ENCODE measurements at places on chromosomes 12 and 14.

GRCh38 chr14:68722968-68723566 lies 69.8 kb downstream of the ZFP36L1 start:
- no peak for DNase-seq

- no peak for DNase-seq
Observed at GRCh38 chr12:119500209-119500608, 93.4 kb upstream of the TMEM233 start.

DNA sequence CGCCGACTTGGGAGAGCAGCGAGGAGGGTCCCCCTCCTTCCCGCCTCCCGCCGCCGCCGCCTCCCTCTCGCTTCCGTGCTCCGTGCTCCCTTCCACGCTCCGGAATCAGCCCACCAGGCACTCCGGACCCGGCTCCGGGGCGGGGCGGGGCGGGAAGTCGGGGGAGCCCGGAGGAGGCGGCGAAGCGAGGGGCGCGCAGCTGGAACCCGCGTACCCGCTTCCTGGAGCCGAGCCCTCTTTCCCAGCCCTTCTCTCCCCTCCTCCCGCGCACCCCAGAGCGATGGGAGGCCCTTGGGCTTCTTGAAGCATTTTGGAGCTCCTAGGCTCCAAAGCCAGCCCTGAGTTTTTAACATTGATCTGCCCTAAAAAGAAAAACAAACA lies at the start of gene SYNDIG1L:
SYNDIG1L (minus strand) TSS at position 9 of the 381 bp plus-strand sequence. CDS start 16,466 bp downstream, outside the sequence.
- no peak for DNase-seq

DNA sequence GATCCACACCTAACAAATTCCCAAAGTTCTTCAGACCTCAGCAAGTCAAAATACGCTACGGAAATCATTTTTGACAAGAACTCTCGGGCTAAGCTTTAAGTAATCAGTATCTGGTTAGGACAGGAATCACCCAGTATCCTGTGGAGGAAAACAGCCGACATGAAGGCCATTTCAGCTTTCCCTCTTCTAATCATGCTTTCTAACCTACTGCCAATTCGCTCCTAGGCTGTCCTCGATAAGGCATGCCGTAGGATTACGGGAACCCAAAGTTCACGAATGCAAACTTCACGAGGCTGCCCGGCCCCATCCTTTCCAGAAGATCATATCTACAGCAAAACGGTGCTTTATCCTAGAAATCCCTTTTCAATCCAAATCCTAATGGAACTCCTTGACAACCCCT lies 81.8 kb upstream of the PTPRB start:
- no peak for DNase-seq

DNA sequence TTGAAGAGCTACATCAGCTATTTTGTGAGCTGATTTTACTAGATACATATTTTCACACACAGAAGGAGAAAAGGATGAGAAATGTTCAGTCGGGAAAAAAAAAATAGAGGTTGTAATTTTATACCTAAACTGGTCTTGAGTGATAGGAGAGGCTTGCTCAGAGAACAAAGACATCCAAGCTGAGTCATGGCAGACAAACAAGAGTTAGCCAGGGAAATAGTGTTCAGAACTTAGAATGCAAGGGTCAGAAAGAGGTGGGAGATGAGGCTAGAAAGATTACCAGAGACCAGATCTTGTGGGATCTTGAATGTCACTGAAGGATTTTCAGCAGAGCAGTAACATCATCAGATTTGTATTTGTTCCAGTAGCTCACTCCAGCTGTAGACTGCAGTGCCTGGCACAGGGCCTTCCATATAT lies 121.9 kb upstream of the ATF1 start:
- DNase-seq: peak; percentile 69

- no peak for DNase-seq
Observed at GRCh38 chr12:89064780-89065179, 287.5 kb downstream of the DUSP6 start.

DNA sequence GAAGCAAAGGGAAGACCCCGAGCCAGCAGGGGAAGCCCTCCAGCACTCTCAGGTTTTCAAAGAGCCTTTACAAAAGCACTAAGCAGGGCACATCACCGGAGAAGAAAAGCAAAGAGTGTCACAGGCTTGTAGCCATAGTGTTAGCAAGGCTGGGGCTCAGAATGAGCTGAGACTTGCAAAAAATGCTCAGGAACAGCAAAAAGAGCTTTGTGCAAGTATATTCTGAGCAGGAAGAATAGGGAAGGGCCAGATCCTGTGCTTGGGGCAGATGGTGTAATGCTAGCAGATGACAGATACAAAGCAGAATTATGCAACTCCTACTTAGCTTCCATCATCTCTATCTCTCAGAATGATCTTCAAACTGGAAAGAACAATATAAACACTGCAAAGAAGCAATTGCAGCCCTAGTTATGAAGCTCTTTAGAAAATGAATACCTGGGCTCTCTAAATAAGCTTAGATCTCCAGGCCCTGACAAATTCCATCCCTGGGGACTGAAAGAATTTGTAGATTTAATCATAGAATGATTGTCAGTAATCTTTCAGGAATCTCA lies 23.7 kb upstream of the PARP11 start:
- peak; percentile 34 for DNase-seq

- no peak for DNase-seq
Observed at GRCh38 chr12:71130521-71131069, 27.2 kb downstream of the TSPAN8 start.

DNA sequence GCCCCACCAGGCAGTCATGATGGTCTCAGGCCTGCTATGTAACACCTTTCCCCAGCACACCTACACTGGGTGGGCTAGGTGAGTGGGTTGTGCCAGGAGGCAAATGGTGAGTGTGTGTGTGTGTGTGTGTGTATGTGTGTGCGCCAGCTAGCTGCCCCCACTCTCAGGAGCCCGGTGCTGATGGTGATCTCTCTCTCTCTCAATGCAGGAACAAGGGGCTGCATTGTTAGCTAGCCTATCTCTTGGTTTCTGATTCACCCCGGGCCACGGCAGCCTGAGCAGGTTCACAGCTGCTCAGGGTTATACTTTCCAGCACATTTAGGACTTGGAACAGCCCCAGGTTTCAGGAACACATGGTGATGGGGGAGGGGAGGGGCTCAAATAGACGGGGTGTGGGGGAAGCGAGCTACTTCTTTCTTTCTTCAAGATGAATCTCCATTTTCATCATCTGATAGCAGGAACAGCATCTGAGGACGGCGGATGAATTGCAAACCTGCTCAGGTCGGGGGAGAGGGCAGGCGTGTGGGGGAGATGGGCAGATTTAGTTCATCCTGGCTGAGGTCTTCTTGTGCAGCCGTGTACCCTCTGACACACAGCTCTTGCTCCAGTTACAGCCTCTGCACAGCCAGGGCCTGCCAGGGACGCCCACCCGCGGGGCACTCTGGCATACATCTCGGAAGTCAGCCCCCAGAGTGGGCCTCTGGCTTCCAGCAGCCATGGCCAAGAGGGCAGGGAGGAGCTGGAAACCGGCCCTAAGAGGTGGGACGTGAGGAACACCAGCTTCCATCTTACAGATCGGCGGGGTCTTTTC lies 137.6 kb downstream of the ZFP36L1 start:
- DNase-seq: peak; percentile 61

GRCh38 chr12:3135522-3136461 lies 58.6 kb downstream of the TSPAN9 start:
- DNase-seq: peak; percentile 57

- no peak for DNase-seq
Observed at GRCh38 chr12:124761871-124762270, 101.8 kb downstream of the SCARB1 start.

- no peak for DNase-seq
Observed at GRCh38 chr14:52836063-52836462, 44.7 kb upstream of the GNPNAT1 start.

GRCh38 chr12:12608557-12608957 lies 3.1 kb upstream of the CREBL2 start:
- no peak for DNase-seq

- DNase-seq: peak; percentile 54
Observed at GRCh38 chr12:130983328-130984017, 29.8 kb downstream of the ADGRD1 start.

- no peak for DNase-seq
Observed at GRCh38 chr14:61911574-61911973, 149.4 kb downstream of the SNAPC1 start.

- no peak for DNase-seq
Observed at GRCh38 chr12:114638790-114639435, 45.1 kb downstream of the TBX3 start.

DNA sequence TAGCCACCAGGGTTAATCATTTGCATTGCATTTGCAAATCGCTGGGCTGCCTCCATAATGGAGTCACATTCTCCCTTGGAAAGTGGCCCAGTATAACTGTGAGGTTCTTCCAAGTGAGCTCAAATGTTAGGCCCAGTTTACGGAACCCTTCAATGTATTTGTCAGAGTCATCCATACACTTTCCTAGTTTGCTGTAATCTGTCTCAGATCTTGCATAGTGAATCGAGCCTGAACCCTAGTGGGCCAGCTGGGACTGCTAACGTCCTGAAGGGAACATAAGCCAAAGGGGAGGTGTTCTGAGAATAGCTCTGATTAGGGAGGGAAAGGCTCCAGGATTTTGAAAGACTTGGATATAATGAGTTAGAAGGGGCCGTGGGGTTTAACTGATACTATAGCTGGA lies 406.3 kb downstream of the SLC6A15 start:
- DNase-seq: no peak

DNA sequence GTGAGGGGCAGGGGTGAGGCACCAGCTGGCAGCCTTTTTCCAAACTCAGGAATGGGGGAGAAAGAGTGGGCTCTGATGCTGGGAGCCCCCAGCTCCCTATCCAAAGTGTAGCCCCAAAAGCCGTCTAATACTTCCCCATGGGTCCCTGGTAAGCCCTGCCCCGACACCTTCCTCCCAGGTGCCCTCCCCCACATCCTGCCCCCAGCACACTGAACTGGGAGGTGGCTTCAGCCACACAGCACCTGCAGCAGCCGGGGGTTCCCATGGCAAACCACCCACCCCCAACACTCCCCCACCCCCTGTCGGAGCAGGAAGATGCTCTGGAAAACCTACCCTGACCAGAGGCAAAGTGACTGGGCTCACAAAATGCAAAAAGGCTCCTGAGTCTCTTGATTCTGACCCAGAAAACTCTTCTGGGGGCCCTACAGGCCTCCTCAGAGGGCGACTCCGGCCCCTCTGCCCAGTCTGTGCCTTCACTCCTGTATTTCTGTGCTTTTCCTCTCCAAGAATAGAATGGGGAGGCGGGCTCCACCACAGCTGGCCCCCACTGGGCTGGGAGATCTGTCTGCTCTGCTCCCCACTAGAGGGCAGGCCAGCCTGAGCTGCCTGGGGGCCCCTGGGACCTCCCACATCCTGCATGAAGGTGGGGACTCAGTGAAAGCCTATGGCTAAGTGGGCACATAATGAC lies 81.6 kb downstream of the ITPK1 start:
- DNase-seq: peak; percentile 79

DNA sequence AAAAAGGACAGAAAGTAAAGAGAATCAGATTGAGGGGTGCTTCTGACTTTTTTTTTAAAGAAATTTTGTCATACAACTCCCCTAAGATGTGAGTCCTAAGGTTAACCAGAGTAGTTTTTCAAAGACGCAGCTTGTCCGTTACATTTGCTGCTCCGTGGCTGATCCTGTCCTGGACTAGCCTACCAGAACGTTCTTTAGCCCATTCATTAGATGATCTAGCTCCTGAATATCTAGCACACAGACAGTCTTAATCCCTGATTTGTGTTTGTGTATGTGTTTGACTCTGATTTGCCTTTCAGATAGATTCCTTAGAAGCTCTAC lies 60.3 kb downstream of the SAMD4A start:
- no peak for DNase-seq

GRCh38 chr12:7483343-7483742 lies 20.2 kb downstream of the CD163 start:
- no peak for DNase-seq

DNA sequence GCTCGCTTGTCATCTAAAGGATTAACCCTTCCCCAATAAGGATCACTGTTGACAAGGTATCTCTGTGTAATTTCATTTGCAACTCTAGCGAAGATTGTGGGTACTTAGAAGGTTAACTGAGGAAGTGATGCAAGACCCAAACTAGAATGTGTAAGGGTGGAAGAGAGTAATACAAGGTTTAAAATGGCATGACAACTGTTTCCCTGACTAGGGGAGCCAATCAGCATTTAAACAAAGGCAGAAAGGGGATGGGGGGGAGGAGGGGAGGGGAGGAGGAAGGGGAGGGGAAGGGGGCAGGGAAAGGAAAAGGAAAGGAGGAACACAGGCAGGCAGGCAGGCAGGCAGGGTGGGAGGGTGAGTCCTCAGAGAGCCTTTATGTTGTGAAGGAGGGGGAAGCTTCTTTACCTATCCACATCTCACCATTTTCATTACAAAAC lies 31.1 kb downstream of the NRDE2 start:
- no peak for DNase-seq

DNA sequence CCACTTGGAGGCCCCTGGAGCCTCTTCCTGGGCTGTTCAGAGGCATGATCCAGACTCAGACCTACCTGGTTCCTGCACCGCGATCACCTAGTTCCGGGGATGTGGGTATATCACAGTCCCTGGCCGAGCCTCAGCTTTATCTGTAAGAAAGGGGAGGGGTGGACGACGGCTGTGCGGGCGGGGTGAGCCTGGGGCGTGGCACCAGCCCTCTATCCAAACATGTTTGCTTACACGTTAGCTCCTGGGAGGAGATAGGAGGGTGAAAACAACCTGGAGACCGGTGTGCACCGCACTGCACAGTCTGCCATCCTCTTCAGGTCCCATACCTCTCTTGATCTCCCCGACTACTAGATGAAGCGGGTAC lies 1.2 kb downstream of the ANKRD9 start:
- no peak for DNase-seq

DNA sequence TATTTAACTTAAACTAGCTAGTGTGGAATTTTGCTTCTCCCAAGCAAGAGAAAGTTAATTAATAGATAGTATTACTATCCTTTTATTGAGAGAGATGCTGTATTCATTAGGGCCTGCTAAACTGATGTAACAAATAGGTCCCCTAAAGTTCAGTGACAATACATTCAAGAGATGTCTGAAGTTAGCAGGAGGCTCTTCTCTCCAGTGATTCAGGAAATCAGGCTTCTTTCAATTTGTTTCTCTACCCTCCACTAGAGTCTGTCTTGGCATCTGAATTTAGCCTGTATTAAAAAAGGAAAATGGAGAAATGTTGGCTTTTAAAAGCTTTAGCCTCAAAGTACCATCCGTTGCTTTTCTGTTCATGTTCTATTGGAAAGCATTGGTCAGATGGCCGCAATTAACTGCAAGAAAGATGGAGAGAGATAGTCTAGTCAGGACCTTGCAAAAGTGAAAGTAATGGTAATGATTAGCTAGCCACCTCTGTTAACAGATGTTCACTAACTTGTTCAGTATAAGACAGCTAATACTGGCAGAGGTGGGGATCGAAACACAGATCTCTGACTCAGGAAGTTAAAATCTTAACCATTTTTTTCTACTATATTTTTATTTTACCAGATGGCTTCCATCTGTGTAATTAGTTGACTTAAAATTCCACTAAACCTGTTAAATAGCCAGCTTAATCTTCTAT lies 786.8 kb downstream of the TMTC2 start:
- no peak for DNase-seq

GRCh38 chr14:101223561-101224162 lies 320.1 kb upstream of the RTL1 start:
- DNase-seq: no peak

DNA sequence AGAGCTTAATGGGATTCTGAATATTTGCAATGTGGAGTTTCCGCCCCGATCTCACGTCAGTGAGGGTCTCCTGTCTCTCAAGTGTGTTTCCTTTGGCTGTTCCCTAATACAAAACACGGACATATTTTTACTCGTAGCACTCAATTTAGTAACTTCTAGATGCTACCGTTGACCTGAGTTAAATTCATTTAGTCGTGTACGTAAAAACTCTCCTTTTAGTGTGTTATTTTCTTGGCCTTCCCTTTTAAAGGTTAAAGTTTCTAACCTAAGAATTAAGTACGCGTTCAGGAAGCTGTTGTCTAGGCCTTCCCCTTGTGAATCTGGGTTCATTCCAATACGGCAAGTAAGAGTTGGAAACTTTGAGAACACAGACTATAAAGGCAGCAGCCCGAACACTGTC lies 64.4 kb downstream of the DDX51 start:
- DNase-seq: no peak
